NCI-H1436 treated with DMSO at 0.1 percent for 48 hours (cell line): ENCODE measurements at places on chromosomes 16 and 17.

DNA sequence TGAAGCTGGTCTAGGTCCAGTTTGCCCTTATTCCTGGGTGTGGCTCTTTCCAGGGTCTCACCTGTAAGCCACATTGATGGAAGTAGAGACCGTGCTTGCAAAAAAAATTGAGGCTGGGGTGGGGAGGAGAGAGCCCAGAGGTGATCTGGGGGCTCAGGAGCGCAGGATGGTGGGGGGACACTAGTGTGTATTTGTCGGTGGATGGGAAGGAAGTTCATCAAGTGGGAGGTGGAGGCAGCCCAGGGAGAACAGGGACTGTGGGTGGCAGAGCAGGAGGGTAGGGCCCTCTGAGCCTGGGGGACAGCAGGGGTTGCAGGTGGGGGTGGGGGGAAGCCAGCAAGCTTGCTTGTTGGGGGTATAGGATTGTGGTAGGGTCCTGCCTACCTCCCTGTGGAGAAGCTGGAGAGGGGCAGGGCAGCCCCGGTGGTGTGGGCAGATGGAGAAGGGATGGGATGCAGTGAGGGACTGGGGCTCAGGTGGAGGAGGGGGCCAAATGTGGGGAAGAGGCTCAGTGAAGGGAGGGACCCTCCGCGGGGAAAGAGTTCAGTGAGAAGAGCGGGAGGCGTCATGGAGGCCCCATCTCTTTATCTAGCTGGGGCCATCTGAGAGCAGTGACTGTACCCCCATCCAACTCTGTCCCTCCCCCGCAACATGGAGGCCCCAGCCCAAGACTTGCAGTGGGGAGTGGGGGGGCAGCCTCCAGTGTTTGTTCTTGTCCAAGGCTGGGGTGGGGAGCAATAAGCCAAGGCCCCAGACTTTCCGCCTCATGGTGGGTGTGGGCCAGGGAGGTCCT, 17.2 kb upstream of the TMEM92 start:
- no peak for DNase-seq

- no peak for DNase-seq
Observed at GRCh38 chr17:37842401-37842800, 81.8 kb upstream of the TBC1D3K start.

- no peak for DNase-seq
Observed at GRCh38 chr16:2774161-2774891, 2.8 kb downstream of the ELOB start.

DNA sequence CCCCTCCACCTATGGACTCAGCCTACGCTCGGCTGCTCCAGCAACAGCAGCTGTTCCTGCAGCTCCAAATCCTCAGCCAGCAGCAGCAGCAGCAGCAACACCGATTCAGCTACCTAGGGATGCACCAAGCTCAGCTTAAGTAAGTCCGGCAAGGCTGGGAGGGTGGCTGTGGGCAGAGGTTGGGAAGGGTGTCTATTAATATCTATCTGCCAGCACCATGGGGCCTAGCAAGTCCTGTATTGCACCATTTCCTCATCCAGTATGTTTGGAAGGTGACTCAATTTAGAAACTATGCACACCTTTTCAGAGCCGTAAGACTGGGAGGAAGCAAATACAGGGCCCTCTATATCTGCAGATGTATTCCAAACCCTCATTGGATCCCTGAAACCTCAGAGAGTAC, 45.0 kb upstream of the ARHGAP44 start:
- no peak for DNase-seq

GRCh38 chr16:27109666-27110523, 43.2 kb downstream of the C16orf82 start:
- DNase-seq = peak; percentile 9

DNA sequence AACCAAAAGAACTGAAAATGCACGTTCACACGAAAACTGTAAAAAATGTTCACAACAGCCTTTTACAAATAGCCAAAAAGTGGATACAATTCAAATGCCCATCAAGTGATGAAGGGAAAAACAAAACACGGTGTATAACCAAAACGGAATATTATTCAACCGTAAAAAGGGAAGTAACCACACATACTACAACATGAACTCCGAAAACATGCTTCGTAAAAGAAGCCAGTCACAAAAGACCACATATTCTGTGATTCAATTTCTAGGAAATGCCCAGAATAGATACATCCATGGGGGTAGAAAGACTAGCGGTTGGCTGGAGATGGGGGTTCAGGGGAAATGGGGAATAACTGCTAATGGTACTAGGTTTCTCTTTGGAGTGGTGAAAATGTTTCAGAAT, 81.5 kb upstream of the TRAP1 start:
- no peak for DNase-seq

GRCh38 chr17:82943751-82944150, 103.9 kb upstream of the ZNF750 start:
- no peak for DNase-seq

DNA sequence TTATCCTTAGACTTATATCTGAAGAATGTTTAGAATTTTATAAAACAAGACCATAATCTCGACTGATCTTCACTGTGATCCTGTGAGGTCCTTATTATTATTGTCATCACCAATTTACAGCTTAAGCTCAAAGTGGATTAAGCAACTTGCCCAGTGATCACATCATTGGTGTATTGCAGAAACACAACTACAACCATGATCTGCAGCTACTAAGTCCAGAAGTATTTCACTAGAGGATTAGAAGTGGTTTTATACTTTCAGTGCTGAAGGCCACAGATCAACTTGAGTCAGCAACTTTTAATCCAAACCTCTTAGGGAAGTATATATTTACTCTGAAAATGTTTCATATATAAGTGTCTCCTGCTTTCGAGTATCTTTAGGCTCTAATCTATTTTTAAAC, 624.3 kb upstream of the SOX9 start:
- DNase-seq = no peak

- DNase-seq = no peak
Observed at GRCh38 chr16:23274968-23275367, 27.1 kb upstream of the SCNN1B start.

GRCh38 chr16:79151-80054, 1.4 kb downstream of the MPG start:
- no peak for DNase-seq
